IPS DF 6.9 (cell line): ENCODE measurements at places on chromosomes 2 and 18.

GRCh38 chr18:72922895-72923294, 55.1 kb upstream of the NETO1 start:
- DNase-seq, result no peak

GRCh38 chr18:31170335-31170734, 7.7 kb upstream of the DSC1 start:
- DNase-seq, result no peak

GRCh38 chr2:239939736-239940483, 85.2 kb downstream of the NDUFA10 start:
- no peak for DNase-seq

DNA sequence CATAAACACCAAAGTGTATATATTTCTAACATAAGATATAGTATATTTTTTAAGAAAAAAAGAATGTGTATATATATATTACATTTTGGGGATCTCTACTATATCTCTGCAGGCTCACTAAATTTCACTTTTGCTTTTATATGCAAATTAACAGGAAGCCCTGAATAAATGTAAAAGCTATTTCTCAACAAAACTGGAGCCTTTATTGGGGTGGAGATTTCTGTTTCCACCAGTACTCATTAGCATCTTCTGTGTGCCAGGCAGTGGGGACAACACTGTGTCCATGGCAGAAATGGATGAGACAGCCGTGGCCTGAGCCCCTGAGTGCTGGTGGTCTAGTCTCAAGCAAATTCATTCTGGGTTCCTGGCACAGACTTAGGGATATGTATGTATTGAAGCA, 41.3 kb downstream of the C18orf63 start:
- no peak for DNase-seq

- no peak for DNase-seq
Measured at GRCh38 chr2:152339556-152340286, 4.7 kb downstream of the FMNL2 start.

- DNase-seq, result no peak
Measured at GRCh38 chr2:43029186-43029585, 197.2 kb downstream of the ZFP36L2 start.

DNA sequence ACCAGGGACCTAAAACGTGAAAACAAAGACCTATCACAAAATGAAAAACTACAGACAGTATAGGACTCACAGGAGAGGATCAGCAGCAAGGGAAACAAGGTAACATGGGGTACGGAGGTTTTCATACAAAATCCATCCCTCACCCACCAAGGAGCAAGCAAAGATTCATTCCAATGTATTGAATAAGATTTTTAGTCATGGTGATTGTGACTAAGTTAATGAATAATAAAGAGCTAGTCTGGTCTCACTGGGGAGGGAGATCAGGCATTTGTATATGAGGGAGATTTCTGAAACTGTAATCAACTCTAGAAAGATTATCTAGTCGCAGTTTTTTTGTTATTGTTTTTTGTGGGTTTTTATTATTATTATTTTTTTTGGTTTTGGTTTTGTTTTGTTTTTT, 336.5 kb upstream of the MMADHC start:
- DNase-seq, result no peak

GRCh38 chr2:150075831-150076230, 411.6 kb downstream of the RND3 start:
- no peak for DNase-seq

- no peak for DNase-seq
Measured at GRCh38 chr2:196291426-196291825, 120.0 kb upstream of the STK17B start.

DNA sequence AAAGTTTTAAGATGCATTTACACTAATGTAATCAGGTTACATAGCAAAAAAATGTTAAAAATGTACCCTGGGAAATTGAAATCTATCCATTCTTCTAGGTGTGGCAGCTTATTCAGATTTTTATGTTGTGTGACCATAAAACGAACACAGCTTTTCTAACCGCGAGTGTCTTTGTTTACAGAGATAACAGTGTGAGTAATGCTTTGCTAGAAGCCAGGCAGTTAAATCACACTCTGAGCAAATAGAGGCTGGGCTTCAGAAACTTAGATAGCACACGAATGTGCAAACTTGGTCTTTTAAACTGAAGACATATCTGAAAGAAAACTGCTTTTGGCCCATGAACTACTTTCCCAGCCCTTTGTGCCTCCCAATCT, 116.1 kb downstream of the SPTBN1 start:
- DNase-seq, result no peak

- no peak for DNase-seq
Measured at GRCh38 chr2:22110244-22110651, 986.5 kb downstream of the TDRD15 start.

DNA sequence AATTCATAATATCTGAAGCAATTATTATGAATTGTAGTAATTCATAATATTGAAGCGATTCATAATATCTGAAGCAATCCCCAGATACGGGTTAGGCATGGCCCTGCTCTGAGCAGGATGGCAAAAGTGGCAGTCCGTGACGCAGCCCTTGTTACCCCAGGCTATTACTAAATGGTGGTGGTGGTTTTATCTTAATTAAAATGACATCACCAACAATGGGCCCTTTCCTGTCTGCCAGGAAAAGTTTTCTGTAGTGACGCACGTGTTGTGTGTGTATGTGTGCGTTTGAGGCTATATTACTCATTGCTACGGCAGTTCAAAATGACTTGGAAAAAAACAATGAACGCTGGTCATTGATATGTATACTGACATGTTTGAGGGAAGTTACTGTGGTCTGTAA, 10.6 kb upstream of the MOCOS start:
- no peak for DNase-seq

DNA sequence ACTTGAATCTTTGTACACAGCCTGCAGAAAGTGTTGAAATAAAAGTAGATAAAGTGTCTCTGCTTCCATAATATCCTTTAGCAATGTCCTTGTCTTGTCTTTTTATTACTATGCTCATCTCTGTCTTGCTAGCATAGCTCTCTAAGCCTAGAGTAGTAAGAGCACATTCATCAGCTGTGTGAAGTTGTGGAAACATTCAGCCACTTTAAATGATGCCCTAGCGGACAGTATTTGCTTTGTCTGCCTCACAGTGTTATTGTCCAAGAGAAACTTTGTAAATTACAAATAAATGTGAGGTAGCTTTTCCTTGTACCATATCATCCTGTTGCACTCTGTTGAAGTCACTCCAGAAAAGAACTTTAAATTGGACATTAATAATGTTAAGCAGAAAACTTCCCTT, 60.3 kb upstream of the TTC21B start:
- no peak for DNase-seq

- DNase-seq, result no peak
Measured at GRCh38 chr2:105712981-105713596, 31.6 kb upstream of the NCK2 start.

- DNase-seq, result no peak
Measured at GRCh38 chr2:141035846-141036420, 1094.9 kb downstream of the LRP1B start.

GRCh38 chr2:85189606-85190270, 56.5 kb downstream of the TCF7L1 start:
- DNase-seq, result no peak

DNA sequence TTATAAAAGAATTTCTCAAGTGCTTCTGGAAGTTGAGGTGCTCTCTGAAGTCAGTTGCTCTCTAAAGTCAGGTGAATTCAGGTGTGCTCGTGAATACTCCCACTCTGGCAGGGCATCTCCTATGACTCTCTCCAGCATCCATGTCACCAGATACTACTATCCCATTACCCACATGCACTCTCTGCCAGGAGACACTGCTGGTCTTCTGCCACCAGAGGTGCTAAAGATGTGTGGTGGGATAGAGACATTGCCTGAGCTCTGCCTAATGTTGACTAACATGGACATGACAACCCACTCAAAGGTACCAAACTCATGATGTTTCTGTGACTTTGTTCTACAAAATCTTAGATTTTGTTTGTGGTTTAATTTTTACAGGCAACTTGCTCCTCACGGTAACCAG, 106.4 kb upstream of the HNRNPA3 start:
- DNase-seq, result no peak

DNA sequence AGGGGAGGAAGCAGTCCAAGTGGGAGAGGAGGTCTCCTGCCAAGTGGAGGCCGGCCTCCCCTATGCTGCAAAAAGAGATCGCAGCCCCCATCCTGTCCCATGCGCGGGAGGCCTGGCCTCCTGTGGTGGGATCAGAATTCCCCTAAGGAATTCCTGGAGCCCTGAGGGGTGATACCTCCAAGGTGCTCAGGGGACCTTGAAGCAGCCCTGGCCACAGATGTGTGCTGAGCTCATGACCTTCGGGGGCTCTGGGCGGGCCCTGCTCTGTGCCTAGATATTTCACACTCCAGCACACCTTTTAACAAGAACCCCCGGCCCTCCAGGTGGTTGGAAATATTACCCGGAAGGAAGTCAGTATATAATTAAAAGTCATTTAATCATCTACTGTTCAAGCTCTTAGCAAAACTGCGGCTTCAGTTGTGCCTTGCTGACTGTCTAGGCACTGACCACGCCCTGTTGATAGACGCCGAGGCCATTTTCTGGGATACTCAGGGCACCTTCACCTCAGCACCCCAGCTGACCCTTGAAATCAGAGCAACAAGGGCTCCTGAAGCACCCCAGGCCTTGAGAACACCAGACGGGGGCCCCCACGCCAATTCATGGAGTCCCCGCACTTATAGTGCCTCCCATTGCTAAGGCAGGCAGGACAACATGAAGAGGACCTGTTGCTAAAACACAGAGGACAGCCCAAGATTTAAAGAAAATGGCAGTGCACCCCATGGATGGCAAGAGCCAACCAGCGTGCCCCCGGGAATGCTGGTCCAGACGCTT, 119.1 kb downstream of the NDUFA10 start:
- no peak for DNase-seq

DNA sequence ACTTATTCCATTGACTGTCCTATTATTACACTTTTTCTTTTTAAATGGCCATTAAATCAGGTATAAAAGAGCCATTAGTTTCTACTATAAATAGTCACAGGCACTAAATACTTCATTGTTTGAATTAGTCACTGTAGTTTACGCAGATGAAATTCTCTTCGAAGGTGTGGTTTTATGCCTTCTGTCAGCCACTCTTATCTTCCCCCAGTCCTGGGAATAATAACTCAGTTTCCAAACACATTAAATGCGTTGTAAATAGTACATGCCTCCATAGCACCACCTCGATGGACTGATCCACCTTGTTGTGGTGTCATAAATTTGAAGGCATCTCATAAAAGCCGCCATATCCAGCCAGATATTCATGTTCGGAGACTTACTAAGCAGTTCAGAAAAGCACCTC, 72.1 kb upstream of the PARD3B start:
- DNase-seq, result no peak

DNA sequence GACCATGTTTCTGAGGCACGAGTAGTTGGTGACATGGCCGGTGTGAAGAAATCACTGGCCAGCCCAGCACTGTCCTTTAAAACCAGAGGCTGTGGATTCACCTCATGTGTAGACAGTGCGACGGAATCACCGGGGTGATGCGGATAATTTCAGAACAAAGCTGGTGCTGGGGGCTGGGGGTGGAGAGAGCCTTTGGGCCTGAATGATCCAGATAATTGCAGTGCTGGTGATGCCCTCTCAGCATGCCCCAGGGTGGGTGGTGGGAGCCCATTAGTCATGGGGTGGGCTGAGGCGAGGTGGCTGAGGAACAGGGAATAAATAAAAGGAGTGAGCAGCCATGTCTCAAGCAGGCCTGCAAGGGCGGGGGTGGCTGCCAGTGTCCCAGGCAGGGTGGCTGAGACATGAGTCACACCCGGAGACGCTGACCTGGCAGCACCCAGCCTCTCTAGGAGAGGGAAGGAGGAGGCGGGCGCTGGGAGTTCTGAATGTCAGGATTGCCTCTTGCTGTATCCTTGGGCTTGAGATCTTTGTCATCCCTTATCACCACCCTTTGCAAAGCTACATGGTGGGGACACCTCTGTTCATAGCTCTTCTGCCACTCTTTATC, 151.1 kb upstream of the MSH6 start:
- DNase-seq, result no peak

- DNase-seq, result no peak
Measured at GRCh38 chr2:25030702-25031101, 11.2 kb upstream of the EFR3B start.

DNA sequence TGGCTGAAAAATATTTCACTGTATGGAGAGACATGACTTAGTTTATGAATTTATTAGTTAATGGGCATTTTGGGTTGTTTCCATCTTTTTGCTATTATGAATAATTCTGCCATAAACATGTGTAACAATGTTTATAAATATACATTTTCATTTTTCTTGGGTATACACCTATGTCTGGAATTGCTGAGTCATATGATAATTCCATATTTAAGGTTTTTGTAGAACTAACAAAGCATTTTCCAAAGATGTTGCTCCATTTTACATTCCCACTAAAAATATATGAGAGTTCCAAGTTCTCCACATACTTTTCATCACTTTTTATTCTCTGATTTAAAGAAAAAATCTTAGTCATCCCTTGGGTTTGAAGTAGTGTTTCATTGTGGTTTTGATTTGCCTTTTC, 108.8 kb upstream of the LRRTM4 start:
- no peak for DNase-seq

DNA sequence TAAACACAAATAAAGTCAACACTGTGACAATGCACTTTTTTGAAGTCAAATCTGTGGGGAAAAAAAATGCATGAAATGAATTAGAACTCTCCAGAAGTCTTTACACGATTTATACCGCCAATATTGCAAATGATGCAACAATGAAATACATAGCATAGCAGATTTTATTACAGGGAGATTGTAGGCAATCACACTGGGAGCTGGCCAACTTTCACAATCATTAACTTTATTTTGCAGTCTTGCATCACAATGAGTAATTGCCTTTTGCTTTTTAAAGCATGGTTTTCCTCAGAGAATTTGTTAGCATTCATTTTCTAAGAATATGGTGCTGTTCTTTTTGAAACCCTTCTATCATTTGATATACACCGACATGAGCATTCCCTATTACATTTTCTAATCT, 366.4 kb upstream of the FSIP2 start:
- DNase-seq, result no peak

DNA sequence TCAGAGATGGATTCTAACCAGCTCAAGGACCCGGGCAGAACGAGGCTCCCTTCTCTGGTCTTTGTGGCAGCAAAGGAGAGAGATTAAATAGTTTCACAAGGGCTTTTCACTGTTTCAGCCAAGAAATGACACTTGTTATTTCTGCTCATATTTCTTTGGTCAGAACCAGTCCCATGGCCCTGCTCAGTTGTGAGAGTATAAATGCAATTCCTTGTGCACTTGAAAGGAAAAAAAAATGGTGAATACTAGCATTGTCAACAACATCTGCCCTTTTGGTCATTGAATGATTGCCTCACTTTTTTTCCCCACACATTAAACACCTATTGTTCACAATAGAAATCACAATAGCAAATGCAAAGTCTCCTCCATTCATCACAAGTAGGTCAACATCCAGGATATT, 104.4 kb downstream of the RDH14 start:
- DNase-seq, result no peak

DNA sequence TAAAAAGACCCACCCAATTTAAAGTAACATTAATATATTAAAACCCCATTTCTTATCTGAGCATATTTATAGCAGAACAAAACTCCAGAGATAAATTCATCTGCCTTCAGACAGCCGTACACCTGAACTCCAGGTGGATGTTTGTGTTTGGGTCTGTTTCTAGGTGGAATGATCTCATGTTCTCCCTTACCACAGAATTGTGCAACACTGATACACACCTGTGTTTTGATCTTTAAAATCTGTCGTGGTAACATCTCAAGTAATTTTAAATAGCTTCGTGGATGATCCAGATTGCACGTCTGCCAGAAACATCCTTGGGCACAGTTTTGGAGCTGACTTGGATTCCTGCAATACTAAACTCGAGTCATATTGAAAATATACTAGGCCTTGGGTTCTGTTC, 207.5 kb upstream of the FOSL2 start:
- DNase-seq, result no peak
